Tibial artery (tissue), 4 donors: ENCODE measurements at places on chromosomes 3 and 15.

DNA sequence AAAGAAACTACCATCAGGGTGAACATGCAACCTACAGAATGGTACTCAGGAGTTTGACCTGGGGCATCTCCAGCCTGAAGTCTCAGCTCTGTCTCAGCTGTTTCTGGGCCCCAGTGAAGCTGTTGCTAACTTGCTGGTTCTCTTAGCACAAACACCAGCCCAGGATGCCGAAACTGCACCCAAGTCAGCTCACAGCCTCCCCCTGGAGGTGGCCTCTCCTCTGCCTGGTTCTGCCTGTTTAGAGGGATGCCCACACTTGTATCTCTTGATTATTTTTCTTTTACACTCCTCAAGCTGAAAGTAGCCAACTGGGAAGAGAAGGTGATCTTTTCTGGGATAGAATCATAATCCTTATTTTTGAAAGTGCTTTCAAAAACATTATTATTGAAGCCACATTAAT, 289.0 kb upstream of the RASGRP1 start:
- DNase-seq, result no peak

GRCh38 chr15:69920221-69920620, 177.5 kb downstream of the TLE3 start:
- no peak for DNase-seq

DNA sequence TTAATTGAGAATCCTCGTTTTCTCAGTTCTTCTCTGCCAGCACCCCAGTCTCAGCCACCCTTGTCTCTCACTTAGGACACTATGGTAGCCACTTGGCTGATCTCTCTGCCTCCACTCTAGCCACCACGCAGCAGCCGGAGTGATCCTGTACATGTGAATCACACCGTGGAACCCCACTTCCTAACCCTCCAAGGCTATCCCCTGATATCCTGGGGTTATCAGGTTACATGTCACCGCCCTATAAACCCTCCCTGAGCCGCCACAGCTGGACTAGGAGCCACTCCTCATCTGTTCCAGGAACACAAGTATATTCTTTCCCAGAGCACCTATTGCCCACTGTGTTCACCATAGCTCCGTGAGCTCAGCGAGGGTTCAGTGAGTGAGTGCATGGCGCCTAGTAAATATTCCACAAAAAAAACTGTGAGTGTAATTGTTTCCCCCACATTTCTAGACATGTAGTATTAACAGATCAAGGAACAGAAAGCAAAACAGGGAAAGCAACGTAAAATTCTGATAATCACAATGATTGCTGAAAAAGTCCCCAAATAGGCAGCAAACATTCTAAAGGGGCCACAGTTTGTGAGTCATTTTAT, 661 bp upstream of the PARP14 start:
- peak; percentile 23 for DNase-seq

DNA sequence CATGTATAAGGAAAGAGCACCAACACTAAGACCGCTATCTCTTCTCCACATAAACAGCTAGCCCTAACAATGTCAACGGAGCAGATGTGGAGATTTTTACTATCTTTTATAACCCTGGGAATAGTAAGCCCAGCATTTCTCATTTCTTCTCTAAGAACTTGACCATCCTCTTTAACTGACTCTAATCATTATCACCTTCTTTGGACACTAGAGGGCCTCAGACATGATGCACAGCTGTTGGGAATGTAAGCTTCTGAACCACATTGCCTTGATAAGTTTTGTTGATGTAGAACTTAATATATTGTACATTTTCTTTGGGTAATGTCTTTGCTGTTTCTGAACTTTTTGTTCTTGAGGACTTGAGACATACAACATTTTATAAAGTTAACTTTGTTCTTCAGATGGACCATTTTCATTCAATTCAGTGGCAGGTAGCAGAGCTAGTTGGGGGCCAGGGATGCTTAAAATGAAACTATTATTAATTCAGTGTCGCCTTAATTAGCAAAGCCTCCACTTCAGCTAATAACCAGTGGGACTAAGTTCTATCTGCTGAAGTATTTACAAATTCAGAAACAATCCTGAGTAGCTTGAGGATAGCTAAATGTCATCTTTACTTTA, 9.6 kb upstream of the TAGLN3 start:
- no peak for DNase-seq

GRCh38 chr3:39447637-39448483, 19.6 kb upstream of the MOBP start:
- no peak for DNase-seq
